Hepatocyte (in vitro differentiated cells): ENCODE measurements at places on chromosomes 6 and 20. TPM values are rescaled to one million over a fixed set of nuclear protein-coding genes. Genes with fewer than 3 reads are reported as not detected.

Gene ARFGEF2
- 46.6 and 48.0 TPM in 2 replicates for total RNA-seq

Gene TLDC2
- total RNA-seq: 1.6 and 2.9 TPM in 2 replicates

Gene NFATC2
- total RNA-seq: 4.4 and 4.9 TPM in 2 replicates

Gene GPR63
- total RNA-seq: 6.9 and 7.7 TPM in 2 replicates

GRCh38 chr6:123994168-123994567 lies 190.5 kb downstream of the NKAIN2 start:
- no peak for DNase-seq
- no peaks in the 10 kb centered on the region for H3K27me3 ChIP-seq
- H3K4me1 ChIP-seq: no peaks in the 10 kb centered on the region
- no peaks in the 10 kb centered on the region for H3K36me3 ChIP-seq
- no peak overlapping the region for H3K27ac ChIP-seq
- no peak overlapping the region for H3K4me3 ChIP-seq

GRCh38 chr6:26028746-26029569 lies 58.3 kb upstream of the HFE start:
- no peak overlapping the region for H3K4me3 ChIP-seq
- DNase-seq: no peak
- no peaks in the 10 kb centered on the region for H3K36me3 ChIP-seq
- peaks cover 17% of the 10 kb centered on the region for H3K4me1 ChIP-seq
- peak overlapping the region; percentile 93 for H3K27ac ChIP-seq

- H3K4me1 ChIP-seq: peaks cover 29% of the 10 kb centered on the region
- no peak for DNase-seq
- H3K36me3 ChIP-seq: no peaks in the 10 kb centered on the region
- no peak overlapping the region for H3K4me3 ChIP-seq
Observed at GRCh38 chr20:37377346-37378081, 31.6 kb downstream of the SRC start.

DNA sequence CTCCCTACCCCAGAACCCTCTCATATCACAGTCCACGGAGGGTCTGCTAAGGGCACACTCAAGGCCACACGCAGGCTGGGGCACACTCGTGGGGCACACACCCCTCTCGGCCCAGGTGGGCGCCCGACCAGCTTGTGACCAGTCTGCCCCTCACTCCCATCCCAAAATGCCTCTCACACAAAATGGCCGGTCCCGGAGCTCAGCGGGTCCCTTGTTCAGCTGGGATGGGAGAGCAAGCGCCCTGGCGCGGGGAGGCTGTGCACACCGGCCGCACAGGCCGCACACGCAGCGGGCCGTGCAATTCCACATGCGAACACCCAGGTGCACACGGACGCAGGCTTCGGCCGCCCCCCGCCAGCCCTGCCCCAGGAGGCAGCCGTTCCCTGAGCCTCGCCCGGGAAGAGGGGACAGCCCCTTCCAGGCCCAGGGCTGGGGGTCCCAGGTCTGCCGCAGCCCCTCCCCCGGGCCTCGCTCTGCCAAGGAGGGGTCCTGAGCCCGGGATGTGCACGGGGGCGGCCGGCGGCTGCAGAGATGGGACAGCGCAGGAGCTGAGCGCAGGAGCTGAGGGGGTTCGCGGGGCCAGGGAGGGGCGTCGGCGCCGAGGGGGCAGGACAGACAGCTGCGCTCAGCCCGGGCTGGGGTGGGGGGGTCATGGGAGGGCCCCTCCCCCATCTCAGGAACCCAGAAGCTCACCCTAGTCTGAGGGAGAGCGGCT lies 1.3 kb downstream of the KCNQ2 start:
- H3K4me3 ChIP-seq: no peak overlapping the region
- no peak overlapping the region for H3K27ac ChIP-seq
- DNase-seq: no peak
- no peaks in the 10 kb centered on the region for H3K36me3 ChIP-seq
- peaks cover 74% of the 10 kb centered on the region for H3K27me3 ChIP-seq

DNA sequence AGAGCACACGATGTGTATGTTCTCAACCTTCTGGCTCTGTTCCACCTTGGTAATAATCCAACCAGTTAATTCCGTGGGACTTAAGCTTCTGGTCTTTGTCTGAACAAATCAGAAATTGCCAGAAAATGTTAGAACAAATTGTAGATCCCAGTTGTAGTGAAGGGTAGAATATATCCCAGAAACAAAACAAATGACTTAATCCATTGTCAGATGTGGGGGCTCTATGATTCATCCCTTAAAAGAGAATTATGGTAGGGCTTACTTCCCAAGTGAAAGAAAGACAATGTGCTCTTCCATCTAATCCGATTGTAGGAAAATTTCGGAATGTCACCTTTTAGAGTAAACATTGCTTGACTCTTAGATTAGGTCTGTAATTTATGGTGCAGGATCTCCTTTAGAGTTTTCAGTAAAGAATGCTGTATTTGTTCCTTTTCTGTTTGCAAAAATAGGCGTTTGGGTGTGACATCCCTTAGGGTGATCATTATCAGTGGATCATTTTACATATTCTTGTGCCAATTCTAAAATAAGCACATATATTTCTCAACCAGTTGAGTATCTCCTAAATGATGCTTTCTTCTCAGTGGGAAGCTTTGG lies 234.5 kb upstream of the ZNF217 start:
- H3K36me3 ChIP-seq: no peaks in the 10 kb centered on the region
- H3K4me3 ChIP-seq: no peak overlapping the region
- H3K27ac ChIP-seq: peak overlapping the region; percentile 96
- no peaks in the 10 kb centered on the region for H3K27me3 ChIP-seq
- peak; percentile 67 for DNase-seq
- H3K4me1 ChIP-seq: peaks cover 36% of the 10 kb centered on the region

GRCh38 chr6:72414657-72415056 lies 207.2 kb upstream of the KCNQ5 start:
- H3K4me1 ChIP-seq: peaks cover 4% of the 10 kb centered on the region
- no peaks in the 10 kb centered on the region for H3K36me3 ChIP-seq
- H3K27me3 ChIP-seq: no peaks in the 10 kb centered on the region
- no peak overlapping the region for H3K27ac ChIP-seq
- H3K4me3 ChIP-seq: no peak overlapping the region

GRCh38 chr20:39146394-39146793 lies 184.2 kb downstream of the DHX35 start:
- no peak for DNase-seq
- H3K36me3 ChIP-seq: no peaks in the 10 kb centered on the region
- no peak overlapping the region for H3K4me3 ChIP-seq
- H3K27ac ChIP-seq: no peak overlapping the region

- DNase-seq: no peak
- H3K27me3 ChIP-seq: no peaks in the 10 kb centered on the region
- H3K36me3 ChIP-seq: no peaks in the 10 kb centered on the region
- no peak overlapping the region for H3K27ac ChIP-seq
Observed at GRCh38 chr6:8336406-8337057, 98.8 kb downstream of the SLC35B3 start.

- peaks cover 45% of the 10 kb centered on the region for H3K4me1 ChIP-seq
- H3K4me3 ChIP-seq: no peak overlapping the region
- no peak for DNase-seq
- H3K27ac ChIP-seq: no peak overlapping the region
- H3K36me3 ChIP-seq: no peaks in the 10 kb centered on the region
Observed at GRCh38 chr6:106802139-106802538, 172.4 kb downstream of the CD24 start.

DNA sequence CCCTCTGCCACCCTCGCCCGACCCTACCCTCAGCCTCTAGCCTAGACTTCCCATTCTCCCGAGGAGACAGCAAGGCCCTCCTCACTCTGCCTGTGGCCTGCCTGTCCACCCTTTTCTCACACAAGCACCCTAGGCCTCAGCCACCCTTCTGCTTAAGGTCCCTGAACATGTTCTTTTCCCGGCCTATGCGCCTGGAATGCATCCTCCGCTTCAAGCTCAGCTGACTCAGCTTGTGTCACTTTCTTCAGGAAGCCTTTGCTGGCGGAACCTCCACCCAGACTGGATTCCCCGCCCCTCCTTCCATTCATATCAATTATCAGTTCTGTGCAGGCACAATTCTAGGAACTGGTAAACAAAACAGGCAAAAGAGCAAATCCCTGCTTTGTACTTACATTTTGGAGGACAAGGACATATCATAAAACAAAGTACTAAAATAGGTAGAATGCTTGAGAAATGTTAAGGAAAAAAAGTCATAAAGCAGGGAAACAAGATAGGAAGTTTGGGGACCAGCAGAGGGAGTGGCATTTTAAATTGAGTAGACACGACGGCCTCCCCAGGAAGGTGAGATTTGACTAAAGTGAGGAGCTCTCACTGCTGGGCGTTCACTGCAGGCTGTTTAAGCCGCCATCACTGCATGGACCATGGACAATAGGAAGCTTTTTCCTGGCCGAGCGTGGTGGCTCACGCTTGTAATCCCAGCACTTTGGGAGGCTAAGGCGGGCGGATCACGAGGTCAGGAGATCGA lies 17.9 kb upstream of the SNHG17 start:
- H3K27ac ChIP-seq: no peak overlapping the region
- no peaks in the 10 kb centered on the region for H3K27me3 ChIP-seq
- H3K4me3 ChIP-seq: no peak overlapping the region
- DNase-seq: peak; percentile 21
- H3K36me3 ChIP-seq: no peaks in the 10 kb centered on the region
- H3K4me1 ChIP-seq: peaks cover 2% of the 10 kb centered on the region

GRCh38 chr6:138030872-138031271 lies 76.3 kb downstream of the PERP start:
- DNase-seq: no peak
- H3K4me1 ChIP-seq: no peaks in the 10 kb centered on the region
- no peak overlapping the region for H3K4me3 ChIP-seq
- no peaks in the 10 kb centered on the region for H3K36me3 ChIP-seq

DNA sequence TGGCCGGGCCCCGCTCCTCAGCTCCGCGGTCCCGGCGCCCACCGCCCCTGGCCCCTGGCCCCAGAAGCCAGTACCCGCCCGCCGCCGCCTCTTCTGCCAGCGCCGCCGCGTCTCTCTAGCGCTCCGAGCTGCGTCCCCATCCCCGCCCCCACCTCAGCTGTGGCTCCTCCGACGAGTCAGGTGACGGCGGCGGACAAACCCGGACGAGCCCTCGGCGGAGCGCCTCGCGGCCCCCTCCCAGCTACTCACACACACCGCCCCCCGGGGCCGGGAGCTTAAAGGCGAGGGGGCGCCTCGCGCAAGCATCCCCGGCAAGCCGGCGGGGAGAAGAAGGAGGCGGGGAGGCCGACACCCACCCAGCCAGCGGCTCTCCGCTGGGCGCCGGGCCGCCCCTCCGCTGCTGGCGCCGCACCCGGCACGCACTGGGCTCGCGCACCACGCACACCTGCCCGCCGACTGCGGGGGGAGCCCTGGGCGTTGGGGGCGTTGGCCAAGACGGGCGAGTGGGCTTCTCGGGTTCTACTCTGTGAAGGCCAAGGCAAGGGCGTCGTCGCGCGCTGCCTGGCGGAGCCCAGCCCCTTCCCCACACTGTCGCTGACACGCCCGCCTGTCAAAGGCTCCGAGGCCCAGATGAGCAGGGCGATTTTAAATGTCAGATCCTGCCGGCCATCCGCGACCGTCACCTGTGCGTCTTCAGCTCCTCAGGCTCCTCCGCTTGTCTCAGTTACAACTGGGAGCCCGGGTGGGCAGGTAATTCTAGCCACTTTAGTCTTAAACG lies at the start of gene SNAP91:
Gene SNAP91, minus strand, starts transcription at position 132 of the 778 bp plus-strand sequence. CDS start 1,174 bp downstream, outside the sequence.
- H3K4me3 ChIP-seq: peak within 1 kb of the TSS; percentile 57
- H3K36me3 ChIP-seq: no peaks in the 10 kb centered on the region
- DNase-seq: peak; percentile 63
- H3K27me3 ChIP-seq: peaks cover 62% of the 10 kb centered on the region
- no peaks in the 10 kb centered on the region for H3K4me1 ChIP-seq

DNA sequence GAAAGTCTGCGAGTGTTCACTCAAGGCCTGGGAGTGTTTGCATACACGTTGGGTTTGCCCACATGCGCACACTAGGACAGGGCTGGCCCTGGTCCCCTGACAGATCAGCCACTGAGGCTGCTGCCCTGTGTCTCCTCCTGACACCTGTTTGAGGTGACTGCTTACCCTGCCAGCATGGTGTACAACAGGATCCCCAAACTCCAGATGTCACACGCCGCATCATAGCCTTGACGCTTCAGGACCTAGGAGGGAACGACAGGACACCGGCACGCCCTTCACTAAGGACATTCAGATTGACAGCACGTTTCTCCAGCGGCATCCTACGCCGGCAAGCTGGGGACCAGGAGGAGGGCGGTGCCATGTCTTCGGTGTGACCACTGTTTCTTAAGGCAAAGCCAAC lies 37.0 kb upstream of the MPC1 start:
- H3K4me3 ChIP-seq: no peak overlapping the region
- DNase-seq: no peak
- H3K4me1 ChIP-seq: no peaks in the 10 kb centered on the region
- no peaks in the 10 kb centered on the region for H3K27me3 ChIP-seq
- H3K36me3 ChIP-seq: no peaks in the 10 kb centered on the region

DNA sequence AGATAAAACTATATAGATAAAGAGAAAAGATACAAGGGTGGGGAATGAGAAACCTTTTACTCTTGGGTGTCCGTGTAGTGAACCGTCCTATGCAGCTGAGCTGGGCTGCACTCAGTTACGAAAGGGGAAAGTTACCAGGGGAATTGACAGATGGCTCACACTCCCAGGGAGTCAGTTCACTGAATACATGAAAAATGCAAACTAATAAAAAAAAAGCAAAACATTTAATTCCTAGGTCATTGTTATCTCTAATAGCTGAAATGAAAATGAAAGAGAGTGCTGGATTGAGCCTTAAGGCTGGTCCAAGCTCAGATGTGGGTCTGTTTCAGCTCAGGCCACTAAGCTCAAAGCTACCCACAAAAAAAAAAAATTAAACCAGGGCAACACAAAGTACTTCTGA lies 138.0 kb downstream of the THBS2 start:
- H3K4me1 ChIP-seq: no peaks in the 10 kb centered on the region
- H3K27ac ChIP-seq: no peak overlapping the region
- no peaks in the 10 kb centered on the region for H3K27me3 ChIP-seq
- no peaks in the 10 kb centered on the region for H3K36me3 ChIP-seq
- H3K4me3 ChIP-seq: no peak overlapping the region

- H3K4me1 ChIP-seq: peaks cover 12% of the 10 kb centered on the region
- no peak overlapping the region for H3K4me3 ChIP-seq
- H3K27me3 ChIP-seq: no peaks in the 10 kb centered on the region
- DNase-seq: peak; percentile 16
- H3K27ac ChIP-seq: peak overlapping the region; percentile 20
Observed at GRCh38 chr6:112691289-112691688, 344.2 kb downstream of the RFPL4B start.

DNA sequence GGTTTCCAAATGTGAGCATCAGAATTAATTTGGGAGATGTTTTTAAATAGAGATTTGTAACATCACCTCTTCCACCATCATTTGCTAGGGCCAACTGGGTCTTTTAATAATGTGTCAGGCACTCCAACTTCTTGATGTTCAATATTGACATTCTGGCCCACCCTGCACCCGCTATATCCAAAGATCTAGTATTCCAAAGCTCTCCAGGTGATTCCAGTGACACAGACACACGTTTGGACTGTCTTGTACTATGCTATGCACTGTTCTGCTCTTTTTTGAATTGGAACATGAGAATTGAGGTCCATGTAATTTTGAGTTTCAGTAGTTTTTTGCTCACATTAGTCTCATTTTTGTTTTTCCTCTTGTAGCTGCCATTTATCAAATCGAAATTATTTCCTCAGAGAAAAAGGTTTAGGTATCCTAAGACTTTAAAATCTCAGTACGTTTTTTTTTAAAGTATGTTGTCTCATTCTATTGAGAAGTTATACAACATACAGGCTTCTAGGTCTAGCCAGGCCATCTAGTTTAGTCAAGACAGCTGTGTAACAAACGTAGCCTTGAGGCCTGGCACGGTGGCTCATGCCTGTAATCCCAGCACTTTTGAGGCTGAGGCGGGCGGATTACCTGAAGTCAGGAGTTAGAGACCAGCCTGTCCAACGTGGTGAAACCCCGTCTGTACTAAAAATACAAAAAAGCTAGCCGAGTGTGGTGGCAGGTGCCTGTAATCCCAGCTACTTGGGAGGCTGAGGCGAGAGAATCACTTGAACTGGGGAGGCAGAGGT lies 3.1 kb downstream of the BICRAL start:
- H3K36me3 ChIP-seq: no peaks in the 10 kb centered on the region
- H3K4me3 ChIP-seq: peak overlapping the region; percentile 91
- no peaks in the 10 kb centered on the region for H3K27me3 ChIP-seq
- peak overlapping the region; percentile 100 for H3K27ac ChIP-seq
- peaks cover 39% of the 10 kb centered on the region for H3K4me1 ChIP-seq
- no peak for DNase-seq
